ENCODE measurements at places on chromosomes 6 and 20. TPM values are rescaled to one million over a fixed set of nuclear protein-coding genes. Genes with fewer than 3 reads are reported as not detected.

NOX3 gene
- not detected for total RNA-seq

PLN gene
- 5.4 TPM for total RNA-seq

C2 gene
- total RNA-seq = 1.1 TPM

CALHM6 gene
- 7.8 TPM for total RNA-seq

EPPIN gene
- not detected for total RNA-seq

PEX7 gene
- 5.4 TPM for total RNA-seq
